ENCODE measurements at places on chromosomes 7 and 10.

- DNase-seq = no peak
Measured at GRCh38 chr7:7595451-7595850, 28.8 kb downstream of the MIOS start.

GRCh38 chr7:116683786-116684185 lies 11.8 kb downstream of the MET start:
- DNase-seq = no peak

GRCh38 chr7:88111954-88112471 lies 107.8 kb downstream of the SRI start:
- DNase-seq = no peak

DNA sequence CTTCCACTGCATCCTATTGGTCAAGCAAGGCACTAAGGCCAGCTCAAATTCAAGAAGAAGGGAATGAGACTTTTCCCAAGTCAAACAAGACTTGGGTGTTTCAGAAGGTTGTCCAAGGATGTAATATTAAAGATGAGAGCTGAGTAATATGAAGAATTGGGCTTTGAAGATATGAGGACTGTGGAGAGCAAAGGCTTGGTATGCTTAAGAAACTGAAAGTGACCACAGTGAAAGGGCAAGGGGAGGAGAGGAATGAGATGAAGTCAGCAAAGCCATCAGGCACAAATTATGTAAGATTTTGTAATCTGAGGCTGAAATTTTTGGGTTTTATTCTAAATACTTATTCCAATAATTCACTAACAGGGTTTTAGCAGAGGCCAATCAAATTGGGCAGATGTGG lies 38.6 kb upstream of the NPY start:
- DNase-seq = no peak

DNA sequence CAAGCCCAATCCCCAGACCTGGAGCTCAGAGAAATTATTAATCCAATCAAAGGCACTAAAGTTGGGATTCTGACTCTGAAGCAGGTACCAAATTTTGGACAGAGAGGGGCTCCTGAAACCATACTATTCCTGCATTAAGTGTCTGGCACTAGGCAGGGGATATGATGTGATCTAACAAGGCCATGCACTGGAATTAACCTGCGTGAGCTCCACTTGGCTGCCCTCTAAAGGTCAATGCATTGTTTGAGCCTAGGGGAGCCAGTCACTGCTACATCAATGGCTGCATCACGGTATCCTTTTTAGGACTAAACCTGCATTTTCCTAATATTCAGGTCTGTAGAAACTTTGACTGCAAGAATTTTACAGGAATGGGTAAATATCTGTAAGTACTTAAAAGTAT lies 42.1 kb downstream of the ST8SIA6 start:
- DNase-seq = no peak

DNA sequence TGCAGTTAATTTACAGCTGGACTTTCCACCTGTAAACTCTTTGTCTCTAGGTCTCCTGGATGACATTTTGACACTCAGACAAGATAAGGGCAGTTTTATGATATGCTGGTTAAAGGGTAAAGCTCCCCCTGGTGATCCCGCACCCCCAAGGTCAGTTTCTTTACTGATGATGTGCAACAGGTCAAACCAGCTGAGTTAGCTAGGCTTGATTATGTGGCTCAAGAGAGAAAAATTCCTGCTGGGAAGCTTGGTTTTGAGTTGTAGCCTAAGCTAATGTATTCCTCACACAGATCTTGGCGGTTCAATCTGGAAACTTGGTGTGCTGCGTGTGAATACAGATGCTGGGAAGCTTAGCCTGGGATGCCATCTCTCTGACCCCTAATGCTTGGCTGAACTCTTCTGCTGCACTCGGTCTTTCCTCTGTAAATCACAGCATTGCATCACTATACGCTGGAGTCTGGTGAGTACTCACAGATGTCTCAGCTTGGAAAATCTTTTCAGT lies 11.4 kb upstream of the AKR1D1 start:
- no peak for DNase-seq

GRCh38 chr7:233249-234035 lies 41.1 kb downstream of the FAM20C start:
- no peak for DNase-seq

DNA sequence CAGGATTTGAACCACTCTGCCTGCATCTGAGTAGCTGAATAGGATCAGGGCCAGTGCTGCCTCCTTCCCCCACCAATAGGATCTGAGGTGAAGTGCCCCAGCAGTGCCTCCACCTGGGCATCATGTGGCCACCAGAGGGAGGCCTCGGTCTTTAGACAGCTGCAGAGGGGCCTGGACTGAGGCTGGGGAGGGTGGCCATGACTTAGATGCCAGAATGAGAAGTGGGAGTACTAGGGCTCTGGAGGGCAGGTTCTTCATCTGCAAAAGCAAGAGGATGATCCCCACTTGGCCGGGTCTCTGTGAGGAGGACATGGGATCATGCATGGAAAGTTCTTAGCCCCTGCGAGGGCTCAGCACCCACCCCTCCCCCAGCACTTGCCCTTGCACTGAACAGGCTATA lies 56.9 kb downstream of the NEUROG3 start:
- no peak for DNase-seq

GRCh38 chr10:69685802-69686585 lies 55.9 kb downstream of the FAM241B start:
- DNase-seq = no peak

GRCh38 chr10:104630731-104631130 lies 10.4 kb upstream of the SORCS3 start:
- DNase-seq = no peak

- no peak for DNase-seq
Measured at GRCh38 chr7:47477191-47478016, 104.5 kb downstream of the TNS3 start.

DNA sequence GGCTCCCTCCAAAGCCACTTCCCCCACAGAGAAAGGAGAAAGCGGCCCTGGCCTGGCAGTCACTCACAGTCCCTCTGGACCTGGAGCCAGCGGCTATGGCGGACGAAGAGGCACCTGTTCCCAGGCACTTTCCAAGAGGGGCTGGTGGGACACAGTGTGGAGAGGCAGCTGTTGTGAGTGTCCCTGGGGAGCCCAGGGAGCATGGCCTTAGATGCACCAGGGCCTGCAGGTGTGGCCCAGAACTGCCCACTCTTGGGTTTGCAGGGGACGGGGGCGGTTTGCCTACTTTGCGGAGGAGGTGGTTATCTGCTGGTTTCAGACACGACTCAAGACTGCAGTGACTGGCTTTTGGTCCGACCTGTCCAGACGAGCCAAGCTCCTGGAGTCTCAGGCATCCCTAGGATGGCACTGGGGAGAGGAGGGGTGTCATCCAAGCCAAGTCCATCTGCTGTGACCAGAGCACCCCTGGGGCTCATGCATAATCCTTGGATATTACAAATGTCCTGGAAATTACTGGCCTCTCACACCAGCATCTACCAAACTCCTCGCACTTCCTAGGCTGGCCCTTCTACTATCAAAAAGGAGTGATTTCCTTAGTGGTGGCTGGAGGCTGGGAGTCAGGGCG lies 18.4 kb downstream of the CTBP2 start:
- DNase-seq = no peak

DNA sequence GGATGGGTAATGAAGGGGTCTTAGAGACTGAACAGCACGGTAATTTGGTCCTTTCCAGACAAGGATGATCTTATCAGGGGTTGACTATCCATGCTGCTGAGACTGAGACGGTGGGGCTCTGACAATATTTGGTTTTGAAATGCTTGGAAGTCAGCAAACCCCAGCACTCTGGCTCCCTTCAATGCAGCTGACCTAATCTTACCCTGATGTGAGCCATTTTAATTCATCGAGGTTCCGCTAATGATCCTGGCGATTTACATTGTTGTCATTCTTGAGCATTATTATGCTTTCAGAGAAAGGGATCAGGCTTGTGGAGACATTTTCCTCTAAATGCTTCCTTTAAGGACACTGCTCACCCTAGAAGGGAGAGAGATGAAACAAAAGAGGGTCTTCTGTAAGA lies 114.6 kb upstream of the BMPER start:
- DNase-seq = no peak

DNA sequence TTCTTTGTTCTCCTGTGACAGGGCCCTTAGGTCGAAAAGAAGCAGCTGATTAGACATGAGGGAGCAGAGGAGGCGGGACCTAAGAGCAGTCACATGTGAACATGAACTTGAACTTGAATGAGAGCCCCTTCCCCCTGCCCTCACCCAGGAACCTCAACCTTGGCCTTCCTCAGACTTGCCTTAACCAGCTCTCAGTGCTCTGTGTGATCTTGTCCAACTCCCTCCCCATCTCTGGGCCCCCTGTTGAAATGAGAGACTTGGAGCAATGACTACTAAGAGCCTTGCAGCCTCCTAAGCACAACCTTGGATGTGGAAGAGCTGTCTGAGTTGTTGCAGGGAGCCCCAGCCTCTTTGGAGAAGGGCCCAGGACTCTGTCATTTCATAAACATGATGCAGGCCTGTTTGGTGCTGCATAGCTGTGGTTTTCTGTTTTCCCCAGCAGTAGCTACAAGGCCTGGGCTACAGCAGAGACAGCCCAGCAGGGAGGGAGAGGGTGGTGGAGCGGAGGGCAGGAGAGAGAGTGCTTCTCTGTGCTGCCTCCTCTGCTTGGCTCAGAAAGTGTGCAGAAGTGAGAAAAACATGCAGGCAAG lies 123.9 kb upstream of the ZMIZ1 start:
- DNase-seq = no peak

DNA sequence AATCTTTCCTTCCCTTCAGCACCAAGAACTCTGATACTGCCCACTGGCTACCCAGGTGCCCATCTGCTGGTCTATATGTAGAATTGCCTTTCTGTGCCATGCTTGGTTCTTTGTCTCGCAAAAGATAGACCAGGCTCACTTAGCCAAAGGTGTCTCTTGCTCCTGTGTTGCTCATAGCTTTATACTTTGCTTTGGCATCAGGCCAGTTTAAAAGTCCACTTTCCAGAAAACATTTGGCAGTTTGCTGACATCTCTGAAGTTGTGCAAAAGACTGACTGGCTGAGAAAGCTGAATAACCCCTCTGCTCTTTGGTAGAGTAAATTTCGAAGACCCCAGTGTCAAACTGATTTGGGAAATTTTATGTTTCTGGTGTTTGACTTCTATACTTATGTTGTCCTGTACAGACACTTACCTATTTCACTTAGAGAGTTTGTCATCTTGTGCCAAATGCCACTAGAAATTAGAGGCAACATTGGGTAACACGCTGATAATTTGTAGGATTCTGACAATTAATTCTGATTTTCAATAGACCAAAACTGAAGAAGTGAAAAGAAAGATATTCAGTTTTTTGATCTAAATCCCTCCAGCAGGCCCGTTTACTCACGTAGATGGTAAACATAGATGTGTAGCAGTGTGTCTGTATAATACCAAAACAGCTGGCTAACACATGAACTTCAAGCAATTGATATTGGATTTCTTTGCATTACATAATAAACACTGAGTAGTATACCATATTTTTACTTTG lies 91.1 kb downstream of the CPED1 start:
- DNase-seq = no peak

DNA sequence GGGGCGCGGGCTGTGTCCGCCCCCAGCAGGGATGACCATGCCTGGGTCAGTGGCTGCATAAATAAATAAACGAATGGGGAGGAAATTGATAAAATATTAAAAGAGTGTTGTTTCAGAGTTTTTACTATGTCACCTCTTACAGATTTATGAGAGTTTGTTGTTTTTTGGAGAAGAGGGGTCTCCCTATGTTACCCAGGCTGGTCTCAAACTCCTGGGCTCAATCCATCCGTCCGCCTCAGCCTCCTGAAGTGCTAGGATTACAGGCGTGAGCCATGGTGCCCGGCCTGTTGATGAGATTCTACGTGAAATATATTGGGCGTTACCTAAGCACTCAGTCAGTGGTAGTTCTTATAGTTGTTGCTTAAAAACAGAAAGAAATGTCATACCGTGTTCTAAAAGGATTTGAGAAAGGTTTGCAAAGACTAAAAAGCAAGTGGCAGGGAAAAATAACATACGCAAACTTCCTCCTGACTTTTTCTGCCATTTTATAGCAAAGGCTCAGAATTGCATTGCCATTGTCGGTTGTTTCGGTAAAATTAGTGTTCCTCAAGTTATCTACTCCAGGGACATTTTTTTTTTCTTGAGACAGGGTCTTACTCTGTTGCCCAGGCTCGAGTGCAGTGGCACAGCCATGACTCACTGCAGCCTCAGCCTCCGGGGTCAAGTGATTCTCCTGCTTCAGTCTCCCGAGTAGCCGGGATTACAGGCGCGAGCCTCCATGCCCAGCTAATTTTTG lies 39.5 kb upstream of the FOXK1 start:
- no peak for DNase-seq

GRCh38 chr7:12728192-12728538 lies 40.7 kb downstream of the ARL4A start:
- no peak for DNase-seq

- no peak for DNase-seq
Measured at GRCh38 chr10:70457759-70458305, 16.4 kb upstream of the NODAL start.

GRCh38 chr7:30671793-30672465 lies 10.3 kb downstream of the CRHR2 start:
- no peak for DNase-seq

DNA sequence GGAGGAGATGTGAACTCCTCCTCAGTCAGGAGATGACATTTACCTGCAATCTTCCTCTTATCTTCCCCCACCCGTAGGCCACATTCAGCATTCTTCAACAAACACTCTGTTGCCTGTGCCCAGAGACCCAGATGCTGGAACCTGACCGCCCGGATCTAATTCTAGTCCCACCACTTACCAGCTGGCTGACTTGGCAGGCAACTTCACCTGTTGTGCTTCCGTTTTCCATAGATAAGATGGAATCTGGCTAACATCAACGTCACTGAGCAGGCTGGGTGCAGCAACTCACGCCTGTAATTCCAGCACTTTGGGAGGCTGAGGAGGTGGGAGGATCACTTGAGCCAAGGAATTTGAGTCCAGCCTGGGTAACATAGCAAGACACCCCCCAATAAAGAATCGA lies 21.3 kb upstream of the FXYD4 start:
- no peak for DNase-seq

DNA sequence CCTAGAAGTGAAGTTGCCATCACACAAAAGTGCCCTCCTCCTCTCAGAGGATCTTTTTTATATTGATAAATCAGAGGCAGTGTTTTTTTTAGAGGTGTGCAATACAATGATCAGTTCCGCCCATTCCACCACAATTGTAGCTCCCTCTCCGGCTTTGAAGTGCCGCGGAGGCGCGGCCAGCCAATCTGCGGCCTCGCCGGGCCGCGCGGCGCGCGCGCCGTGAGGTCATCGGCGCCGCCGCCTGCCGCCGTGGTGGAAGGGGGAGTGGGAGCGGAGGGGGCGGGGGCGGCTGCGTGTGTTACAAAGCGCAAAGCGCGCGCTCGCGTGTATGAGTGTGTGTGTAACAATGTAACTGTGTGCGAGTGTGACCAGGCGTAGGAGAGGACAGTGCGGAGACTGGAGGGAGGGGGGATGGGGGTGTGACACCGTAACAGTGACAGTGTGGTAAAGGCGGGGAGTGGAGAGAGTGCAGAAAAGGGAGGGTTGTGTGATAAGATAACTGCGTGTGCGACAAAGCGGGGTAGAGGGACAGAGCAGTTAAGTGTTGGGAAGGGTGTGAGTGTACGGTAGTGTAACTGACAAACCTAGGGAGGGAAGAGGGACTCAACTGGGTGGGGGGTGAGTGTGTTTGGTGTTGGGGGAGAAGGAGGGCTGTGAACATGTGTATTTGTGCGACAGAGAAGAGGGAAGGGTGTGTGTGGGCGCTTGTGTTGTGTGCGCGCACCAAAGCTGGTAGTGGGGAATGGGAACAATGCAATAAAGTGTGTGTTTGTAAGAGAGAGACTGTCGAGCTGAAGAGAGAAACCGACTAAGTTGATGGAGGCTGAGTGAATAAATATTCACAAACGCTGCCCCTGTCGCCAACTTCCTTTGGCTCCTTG lies at the start of gene SP8:
TSS of gene SP8 (minus strand) at position 108 of the 881 bp plus-strand sequence. CDS start at position 20, 88 bp downstream.
- no peak for DNase-seq

Data from hippocampal formation (tissue), 2 donors.